Right ventricle myocardium superior (tissue), 1 donor: ENCODE measurements at places on chromosomes 1 and 21. TPM values are rescaled to one million over a fixed set of nuclear protein-coding genes. Genes with fewer than 3 reads are reported as not detected.

- DNase-seq: peak; percentile 48
These were observed 25.2 kb downstream of the TP73 start for GRCh38 chr1:3677484-3677883.

DNA sequence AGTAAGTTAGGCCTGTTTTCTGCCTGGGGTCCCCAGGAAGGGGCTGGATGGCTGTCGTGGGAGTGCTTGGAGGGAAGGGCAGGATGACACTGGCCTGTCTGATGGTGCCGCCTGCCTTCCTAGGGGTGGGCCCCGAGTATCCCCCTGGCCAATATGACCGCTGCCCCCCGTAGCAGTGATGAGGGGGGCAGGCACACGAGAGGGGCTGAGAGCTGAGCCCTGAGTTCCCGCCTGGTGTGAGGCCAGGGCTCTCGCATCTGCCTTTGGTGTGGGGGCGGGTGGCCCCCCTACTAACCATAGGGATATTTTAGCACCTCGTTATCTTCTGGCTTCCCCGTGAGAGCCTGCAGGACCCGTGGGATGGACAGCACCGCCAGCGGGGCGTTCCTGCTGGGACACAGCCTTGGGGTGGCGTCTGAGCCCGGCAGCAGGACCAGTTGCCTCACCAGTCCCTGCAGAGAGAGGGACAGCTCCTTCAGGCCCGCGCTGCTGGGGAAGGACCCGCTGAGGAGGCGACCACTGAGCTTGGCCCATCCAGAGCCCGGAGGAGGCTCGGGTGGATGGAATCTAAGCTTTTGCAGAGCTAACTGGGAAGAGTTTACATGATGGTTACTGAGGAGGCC lies 10.4 kb downstream of the KRTAP10-1 start:
- DNase-seq: no peak

DNA sequence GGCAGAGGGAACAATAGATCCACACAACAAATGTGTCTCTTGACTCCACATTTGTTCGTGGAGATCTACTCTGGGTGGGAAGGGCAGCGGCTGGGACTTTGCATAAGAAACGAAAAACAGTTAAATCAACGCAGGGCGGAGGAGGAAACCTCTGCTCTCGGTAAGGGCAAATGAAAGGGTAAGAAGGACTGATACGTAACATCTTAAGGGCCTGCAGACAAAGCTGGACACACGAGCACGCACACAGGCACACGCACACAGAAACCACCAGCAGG lies 57.3 kb downstream of the MRPL37 start:
- DNase-seq: no peak

Gene C1orf94
- total RNA-seq: not detected

Gene DDOST
- total RNA-seq: 130 TPM

DNA sequence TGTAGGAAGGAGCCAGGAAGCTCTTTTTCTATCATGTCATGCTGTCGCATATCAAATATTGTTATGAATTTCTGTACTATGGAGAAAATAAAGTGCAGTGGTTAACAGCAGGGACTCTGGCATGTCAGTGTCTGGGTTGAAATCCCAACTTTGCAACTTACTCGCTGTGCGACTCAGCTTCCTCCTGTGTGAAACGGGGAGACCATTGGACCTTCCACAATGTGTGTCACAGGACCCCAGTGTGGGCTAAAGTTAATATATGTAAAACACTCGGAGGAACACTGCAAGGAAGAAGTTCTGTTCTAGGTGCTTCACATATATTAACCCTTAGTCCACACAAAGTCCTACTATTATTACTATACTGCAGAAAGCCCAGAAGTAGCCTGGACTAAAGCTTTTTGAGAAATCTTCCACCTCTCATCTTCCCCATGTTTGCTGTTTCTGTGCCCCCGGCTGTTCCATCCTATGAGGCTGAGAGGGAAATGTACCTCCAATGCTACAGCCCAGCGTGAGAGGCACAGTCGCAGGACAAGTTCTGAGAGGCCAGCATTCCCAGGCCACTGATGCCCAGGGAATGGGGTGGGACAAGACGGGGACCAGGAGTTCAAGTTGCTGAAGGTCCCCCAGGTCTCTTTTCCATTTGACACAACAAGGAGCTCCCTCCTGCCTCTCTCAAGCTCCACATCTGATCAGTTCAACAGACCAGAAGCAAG lies 1.9 kb downstream of the CHIT1 start:
- no peak for DNase-seq

GRCh38 chr1:36208978-36209703 lies 15.1 kb upstream of the THRAP3 start:
- no peak for DNase-seq

DNA sequence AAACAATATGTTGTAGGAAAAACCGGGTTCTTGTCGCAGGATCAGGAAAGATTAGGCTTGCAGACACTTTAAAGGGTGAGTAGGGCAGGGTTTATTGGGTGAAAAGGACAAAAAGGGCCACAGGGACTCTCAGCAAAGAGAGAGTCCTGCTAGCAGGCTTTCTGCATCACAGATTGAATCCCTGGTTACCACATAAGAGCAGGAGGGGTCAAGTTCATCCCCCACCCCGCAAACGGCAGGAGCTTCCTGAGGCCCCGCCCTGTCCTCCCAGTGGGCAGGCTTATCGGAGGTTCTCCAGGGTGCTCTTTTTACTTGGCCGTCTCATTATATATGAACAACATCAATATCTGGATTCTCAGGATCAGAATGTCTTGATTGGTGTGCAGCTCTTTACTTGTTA lies 47.7 kb downstream of the SYCP1 start:
- no peak for DNase-seq

- DNase-seq: no peak
These were observed 176.8 kb downstream of the ATP6V1G3 start for GRCh38 chr1:198363625-198364151.

GRCh38 chr1:162678439-162678838 lies 46.2 kb downstream of the DDR2 start:
- DNase-seq: no peak

Gene CCDC27
- total RNA-seq: not detected

Gene TSPAN2
- 12.2 TPM for total RNA-seq

Gene FCGR3B
- total RNA-seq: 1.8 TPM

DNA sequence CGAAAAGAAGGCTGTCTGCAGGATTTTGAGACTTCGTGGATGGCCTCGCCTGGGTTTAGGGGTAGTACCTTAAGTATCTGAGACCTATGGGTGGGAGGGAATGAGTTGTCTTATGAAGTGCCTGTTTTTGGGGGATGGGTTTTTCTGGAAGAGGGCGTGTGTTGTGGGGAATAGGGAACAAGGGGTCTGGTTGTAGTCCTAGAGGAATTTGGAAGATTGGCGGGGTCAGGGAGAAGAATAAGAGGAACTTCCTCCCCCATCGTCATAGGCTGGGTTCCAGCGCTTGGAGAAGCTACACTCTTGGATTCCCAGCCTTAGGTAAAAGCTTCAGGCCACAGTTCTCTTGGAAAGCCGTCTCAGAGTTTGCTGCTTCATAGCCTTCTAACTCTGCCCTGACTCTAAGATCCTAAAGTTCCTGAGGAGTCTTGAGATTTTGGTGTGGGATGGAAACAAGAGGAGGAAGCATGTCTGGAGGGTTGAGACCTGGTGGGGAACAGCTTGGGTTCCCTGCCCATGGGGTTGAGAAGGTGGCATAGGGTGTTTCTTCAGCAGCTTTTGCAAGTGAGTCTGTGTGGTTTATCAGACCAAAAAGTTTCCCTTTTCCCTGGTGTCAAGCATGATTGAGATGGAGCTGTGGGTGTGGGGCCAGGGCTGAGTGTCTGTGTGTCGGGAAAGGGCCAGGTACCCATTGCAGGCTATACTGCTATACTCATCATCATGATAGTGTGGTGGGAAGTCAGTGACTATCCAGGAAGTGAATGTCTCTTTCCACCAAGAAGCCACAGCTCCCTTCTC lies 1.8 kb downstream of the VANGL2 start:
- DNase-seq: no peak

GRCh38 chr1:77168358-77168757 lies 50.9 kb downstream of the PIGK start:
- no peak for DNase-seq
